ENCODE measurements at places on chromosomes 1 and 21.

DNA sequence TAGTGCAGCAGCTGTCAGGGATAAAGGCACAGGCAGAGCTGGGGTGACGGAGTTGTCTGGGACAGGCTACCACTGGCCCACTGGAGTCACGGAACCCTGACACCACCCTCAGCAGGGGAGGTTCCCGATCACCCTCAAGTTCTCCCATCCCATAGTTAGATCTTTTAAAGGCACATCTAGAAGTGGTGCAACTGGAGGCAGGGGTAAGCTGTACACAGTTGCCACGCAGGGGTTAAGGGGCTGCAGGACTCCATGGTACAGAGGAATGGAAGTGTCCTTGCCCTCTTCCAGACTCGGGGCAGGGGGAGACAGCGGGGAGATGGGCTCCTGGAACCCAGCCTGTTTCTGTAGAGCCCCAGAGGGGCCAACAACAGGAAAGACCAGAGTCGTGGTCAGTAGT is 13.3 kb downstream of the CC2D1B start:
- DNase-seq: no peak

DNA sequence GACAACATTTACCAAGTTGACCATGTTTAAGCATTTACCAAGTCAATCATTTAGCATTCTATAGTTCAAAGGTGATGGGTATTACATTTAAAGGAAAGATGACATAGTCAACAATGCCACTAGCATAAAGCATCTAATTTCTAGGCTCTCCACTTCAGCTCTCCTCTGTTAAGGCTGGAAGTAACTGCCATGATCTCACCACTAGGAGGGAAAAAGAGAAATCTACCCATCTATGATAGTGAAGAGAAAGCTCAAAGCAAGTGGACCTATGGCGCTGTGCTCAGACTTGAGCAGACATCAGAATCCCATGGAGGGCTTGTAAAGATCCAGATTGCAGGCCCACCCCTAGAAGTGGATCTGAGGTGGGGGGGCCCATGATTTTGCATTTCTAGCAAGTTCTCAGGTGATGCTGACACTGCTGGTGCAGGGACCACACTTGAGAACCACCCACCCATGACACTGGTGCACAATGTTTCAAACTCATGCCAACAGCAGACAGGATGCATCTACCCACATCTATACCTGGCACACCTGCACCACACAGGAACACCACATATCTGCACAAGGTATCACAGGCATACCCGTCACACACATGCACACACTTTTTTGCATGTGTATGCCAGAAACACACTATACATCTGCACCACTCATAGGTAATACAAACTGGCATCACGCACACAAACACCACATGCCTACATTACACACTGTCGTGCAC is 392.9 kb upstream of the RUNX1 start:
- no peak for DNase-seq

DNA sequence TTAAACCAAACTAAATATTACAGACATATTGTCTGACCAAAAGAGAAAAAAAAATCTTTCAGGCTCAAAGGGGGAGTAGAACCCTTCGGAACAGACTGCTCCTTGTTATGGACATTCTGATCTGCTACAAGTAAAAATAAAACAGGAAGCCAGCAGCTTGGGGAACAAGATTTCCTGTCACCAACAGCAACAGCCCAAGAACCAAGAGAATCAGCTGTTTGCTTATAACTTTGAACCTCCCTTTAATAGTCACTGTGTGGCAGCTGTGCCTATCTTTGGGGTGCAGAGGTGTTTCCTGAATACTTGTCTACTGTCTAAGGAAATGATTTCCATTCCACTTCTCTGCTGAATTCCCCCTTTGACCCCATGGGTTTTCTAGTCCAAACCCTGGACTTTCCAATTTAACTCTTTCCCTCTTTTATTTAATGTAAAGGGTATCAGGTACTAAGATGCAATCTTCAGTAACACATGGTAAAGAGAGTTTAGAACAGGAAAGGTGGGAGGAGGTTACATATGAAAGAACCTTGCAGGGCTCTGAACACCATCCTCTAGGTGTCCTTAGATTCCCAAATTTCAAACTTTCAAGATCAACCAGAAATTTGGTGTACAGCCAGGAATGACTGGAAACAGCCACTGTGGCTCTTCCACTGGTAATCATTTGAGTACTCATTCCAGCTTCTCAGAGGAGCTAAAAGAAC is 38.6 kb downstream of the GPR3 start:
- DNase-seq: peak; percentile 82

DNA sequence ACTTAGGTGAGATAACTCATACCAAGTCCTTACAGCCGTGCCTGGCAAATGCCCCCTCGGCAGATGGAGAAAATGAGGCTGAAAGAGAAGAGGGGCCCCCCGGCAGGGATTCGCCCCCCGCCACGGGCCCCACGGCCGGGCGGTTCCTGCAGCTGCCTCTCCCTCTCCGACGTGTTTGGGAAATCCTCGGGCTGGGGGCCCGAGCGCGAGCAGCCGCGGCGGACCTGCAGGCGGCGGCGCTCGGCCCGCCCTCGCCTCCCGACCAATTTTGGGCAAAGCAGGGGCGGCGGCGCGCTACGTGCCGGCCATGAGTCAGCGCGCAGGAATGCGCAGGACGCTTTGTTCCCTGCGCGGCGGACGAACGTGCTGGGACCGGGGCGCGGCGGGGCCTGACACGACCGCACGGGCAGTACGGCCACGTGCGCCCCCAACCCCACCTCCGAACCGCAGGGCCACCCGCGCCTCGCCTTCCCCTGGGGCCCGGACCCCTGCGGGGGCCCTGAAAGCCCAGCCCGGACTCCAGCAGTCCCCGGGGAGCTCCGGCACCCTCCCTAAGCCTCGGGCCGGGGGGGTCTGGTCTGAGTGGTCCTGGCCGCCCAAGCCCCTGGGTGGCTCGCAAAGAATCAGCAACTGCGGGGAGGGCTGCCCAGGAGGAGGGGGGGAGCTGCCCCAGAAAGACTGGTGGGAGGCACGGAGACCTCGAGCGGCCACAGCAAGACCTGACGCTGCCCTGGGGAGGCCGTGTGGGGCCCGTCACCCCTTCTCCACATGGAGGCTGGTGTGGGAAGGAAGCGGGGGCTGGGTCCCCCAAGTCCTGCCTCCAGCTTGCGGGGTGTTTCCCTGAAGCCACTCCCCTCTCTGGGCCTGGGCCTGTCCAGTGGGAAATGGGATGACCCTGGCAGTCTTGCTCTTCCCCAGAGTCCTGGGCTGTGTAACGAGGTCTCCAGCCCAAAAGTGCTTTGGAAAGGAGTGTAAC is 11.9 kb upstream of the EDN2 start:
- peak; percentile 83 for DNase-seq

DNA sequence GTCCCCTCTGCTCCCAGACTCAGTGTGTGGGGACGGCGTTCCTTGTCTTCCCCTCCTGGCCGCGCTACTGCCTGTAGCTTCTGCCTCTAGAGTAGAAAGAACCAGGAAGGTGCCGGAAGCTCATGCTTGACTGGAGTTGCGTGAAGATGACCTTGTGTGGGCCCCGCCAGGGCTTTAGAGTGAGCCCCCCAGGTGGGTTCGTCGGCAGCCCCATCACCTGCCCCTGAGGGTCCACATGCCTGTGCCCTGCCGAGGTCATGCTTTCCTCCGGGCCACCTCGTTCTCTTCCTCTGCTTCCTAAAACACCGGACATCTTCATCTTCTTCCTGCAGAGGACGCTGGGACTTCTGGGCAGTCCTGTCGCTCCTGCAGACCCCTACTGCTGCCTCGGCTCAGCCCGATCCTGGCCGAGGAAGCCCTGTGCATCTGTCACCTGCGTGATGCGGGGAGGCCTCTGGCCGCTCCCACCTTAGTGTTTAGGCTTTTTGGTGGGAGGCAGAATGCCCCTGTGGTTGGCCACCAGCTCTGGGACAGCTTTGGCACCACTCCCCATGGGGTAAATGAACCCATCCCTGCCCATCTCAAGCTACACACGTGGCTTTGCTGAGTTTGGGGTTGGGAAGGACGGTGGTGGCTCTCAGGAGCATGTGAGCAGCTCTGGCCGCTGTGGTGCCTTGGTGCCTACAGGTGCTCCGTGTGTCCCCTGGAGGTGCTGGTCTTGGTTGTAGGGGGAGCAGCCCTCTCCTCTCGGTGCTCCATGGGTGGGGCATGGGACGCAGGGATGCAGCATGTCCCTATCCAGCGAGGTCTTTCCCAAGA is 12.3 kb downstream of the OBSCN start:
- no peak for DNase-seq

Measured in suppressor macrophage (primary cell).